ENCODE measurements at places on chromosomes 6 and 20.

GRCh38 chr6:139153855-139154254 lies 19.0 kb downstream of the HECA start:
- no peak for DNase-seq

- peak; percentile 73 for DNase-seq
Measured at GRCh38 chr6:141484711-141485110, 648.0 kb upstream of the GJE1 start.

GRCh38 chr6:57261926-57262325 lies 39.8 kb upstream of the RAB23 start:
- DNase-seq = no peak

- DNase-seq = no peak
Measured at GRCh38 chr20:17233626-17234025, 6.8 kb downstream of the PCSK2 start.

Data from hematopoietic multipotent progenitor cell treated with erythropoietin and hydrocortisone succinate and interleukin-3 and kit ligand, for 4 days (in vitro differentiated cells).